ENCODE measurements at places on chromosomes 3 and 15. TPM values are rescaled to one million over a fixed set of nuclear protein-coding genes. Genes with fewer than 3 reads are reported as not detected.

Gene ECE2
- not detected for total RNA-seq

Gene STARD5
- total RNA-seq, result 1.4 TPM

Gene GATM
- total RNA-seq, result 2.3 TPM

Gene RASGRP1
- 0.40 TPM for total RNA-seq

Gene CHRD
- total RNA-seq, result 0.11 TPM

Gene IL16
- 0.02 TPM for total RNA-seq

Gene TMCC1
- total RNA-seq, result 10.3 TPM

Gene SGO1
- 13.7 TPM for total RNA-seq

Gene DNASE1L3
- total RNA-seq, result 0.08 TPM

Gene SH3GL3
- total RNA-seq, result 0.25 TPM

Gene FMN1
- 0.46 TPM for total RNA-seq

Gene CACNA1D
- 0.55 TPM for total RNA-seq

Gene APPL1
- 15.9 TPM for total RNA-seq

Gene CXCR6
- total RNA-seq, result not detected

Gene PRSS50
- total RNA-seq, result not detected

Gene GOLGA8J
- 0.09 TPM for total RNA-seq

Gene OSTN
- total RNA-seq, result not detected

Gene LIPH
- total RNA-seq, result 4.3 TPM

Gene CACNA2D2
- 0.53 TPM for total RNA-seq

Gene CCR1
- total RNA-seq, result not detected

Gene GOLIM4
- 14.2 TPM for total RNA-seq

Gene CCDC39
- not detected for total RNA-seq

Gene BRK1
- 174 TPM for total RNA-seq

Gene SLC25A20
- 10.7 TPM for total RNA-seq

Gene CYP19A1
- total RNA-seq, result 0.10 TPM

Gene IDH3A
- 63.4 TPM for total RNA-seq

Gene IL5RA
- not detected for total RNA-seq

Gene MOBP
- total RNA-seq, result 0.02 TPM

Gene ANKRD34C
- total RNA-seq, result not detected

Gene GCHFR
- 7.3 TPM for total RNA-seq

Gene MAP1A
- total RNA-seq, result 0.63 TPM

Gene SNAPC5
- total RNA-seq, result 44.0 TPM

Gene PFKFB4
- total RNA-seq, result 10.3 TPM

Data from A549 treated with AZD2906 at 1 μM for 4 hours (cell line).